ENCODE measurements at places on chromosomes 11 and 22.

- DNase-seq = no peak
Observed at GRCh38 chr11:117428186-117428855, 100.7 kb downstream of the CEP164 start.

DNA sequence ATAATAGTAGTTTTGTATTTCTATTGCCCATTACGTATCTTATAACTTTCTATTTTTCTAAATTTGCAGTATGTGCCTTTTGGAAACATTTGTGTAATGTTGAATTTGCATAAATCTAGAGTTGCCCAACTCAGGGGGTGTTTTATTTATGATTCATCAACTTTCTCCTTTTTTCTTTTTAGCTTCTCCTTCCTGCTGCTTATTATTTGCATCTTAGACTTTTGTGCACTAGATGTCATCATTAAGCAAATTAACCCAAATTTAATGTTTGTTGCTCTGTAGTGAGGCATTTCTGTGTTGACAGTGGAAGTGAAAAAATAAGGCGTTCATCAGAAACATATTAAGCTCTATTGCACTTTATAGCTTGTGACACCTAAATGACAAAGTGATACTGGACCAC lies 56.2 kb upstream of the ZBED5 start:
- DNase-seq = no peak

DNA sequence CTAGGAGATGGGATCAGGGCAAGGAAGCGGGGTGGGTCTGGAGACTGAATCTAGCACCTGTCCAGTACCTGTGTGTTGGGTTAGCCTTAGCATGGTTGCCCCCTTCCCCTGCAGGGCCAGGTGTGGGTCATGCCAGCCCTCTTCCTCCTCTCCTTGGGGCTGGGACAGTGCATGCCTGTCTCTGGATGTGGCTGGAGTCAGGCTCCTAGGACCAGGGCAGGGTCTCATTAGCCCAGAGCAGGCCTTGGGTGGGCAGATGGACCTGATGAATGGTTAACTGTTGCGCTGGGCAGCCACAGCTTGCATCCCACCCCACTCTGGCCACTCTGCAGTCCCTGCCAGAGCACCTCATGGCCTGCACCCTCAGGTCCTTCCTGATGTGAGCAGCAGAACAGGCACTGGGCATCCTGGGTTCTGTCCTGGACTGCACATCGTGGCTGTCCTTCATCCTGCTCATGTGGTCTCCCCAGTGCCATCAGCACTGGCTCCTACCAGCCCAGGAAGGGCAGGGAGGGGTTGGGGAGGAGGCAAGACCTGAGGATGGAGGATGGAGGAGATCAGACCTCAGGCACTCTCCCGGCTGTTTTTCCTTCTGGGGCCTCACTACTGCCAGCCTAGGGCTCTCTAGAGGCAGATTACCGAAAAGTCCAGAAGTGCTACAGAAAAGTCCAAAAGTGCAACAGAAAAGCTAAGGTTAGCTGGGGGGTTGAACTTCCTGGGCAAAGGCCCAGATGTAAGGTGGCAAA lies 12.8 kb upstream of the CHRM1 start:
- DNase-seq = no peak

- DNase-seq = no peak
Observed at GRCh38 chr11:33934450-33934849, 42.6 kb upstream of the LMO2 start.

DNA sequence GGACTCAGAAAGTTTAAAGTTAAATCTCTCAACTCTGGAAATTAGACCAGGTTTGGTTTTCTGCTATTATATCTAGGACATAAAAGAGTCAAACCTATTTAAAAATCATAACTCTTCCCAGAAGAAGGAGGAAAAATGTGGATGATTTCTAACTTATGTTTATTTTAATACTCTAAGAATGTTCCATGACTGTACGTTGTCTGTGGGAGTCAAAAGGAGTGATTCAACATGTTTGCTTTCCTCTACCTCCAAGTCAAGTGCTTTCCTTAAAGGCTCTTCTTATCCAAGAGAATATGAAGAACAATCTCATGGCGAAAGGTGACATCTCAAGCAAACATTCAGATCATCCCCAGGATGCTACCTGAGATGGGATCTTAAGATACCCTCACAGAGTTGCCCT lies 21.6 kb downstream of the OR51E1 start:
- DNase-seq = no peak

DNA sequence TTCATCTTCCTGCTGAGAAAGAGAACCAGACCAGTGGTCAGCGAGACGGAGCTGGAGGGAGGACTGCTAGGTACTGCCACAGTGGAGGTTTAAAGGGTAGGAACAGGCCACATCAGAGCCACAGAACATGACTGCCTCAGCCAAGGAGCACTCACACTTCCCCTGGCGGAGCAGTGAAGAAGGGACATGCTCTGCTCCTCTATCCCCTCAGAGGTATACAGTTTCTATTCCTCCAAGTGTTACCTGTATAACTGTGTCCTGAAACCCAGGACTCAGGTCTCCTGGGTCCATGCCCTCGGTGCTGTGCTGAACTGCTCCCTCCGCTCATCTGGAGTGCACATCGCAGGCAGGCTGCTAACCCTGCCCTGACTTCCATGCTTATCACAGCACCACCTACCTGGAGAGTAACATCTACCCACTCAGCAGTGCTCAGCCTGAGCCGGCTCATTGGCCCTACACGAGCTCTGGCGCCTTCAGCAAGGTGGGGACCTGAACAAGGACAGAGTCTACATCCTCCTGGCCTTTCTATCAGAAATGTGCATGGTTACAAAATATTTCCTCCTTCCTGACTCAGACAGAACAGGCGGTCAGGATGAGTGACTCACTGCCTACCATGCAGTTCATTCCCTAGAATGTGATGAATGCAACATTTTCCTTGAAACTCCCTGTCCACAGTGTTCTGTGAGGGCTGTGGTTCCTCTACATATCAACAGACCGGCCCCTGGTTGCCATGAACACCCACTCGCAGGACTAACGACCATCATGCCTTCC lies 52.9 kb downstream of the C11orf58 start:
- no peak for DNase-seq

DNA sequence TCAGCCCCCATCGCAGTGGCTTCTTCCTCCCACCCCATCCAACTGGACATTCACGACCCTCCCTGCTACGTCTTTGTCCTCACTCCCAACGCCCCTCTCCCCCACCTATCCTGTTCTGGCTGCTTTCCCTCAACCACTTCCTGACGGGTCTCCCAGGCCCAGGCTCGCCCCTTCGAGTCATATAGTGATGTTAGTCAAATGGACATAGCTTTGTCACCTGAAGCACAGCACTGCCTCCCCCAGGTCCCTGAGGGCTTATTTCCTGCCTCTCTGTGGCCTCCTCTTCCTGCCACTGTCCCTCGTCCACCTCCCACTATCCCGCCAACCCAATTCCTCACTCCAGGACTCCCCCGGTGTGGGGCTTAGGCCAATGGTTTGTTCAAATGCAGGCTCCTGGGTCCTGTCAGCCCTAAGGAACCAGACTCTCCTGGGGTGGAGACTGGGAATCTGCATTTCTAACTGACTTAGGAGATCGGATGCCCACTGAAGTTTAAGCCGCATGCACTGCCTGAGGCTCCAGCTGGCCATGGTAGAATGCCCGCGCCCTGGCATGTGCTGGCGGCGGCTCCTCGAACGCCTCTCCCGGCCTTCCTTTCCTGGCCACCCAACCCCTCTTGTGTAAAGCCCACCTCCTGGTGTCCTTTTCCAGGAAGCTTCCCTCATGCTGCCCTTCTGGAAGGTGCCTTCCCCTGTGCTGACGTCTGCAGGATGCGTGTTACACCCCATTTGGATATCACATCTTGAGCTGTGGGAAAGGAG lies 18.3 kb downstream of the SUN2 start:
- no peak for DNase-seq

DNA sequence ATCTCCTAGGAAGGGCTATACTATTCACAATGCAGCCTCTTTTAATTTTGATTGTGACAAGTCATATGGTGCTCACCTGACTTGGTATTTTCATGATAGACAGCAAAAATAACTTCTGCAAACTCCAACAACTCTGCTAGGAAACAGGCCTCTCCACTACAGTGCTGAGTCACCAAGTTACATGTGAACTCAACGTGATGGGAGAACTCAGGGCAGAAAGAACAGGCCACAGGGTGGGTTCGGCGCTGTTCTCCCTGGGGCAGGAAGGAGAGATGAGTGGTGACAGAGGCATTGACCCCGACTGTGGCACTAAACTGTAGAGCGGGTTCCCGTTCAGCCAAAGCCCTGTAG lies 76.6 kb upstream of the UCP3 start:
- DNase-seq = no peak

Measured in NCI-H2029 treated with DMSO at 0.1 percent for 48 hours (cell line).